ENCODE measurements at places on chromosomes 2 and 18.

DNA sequence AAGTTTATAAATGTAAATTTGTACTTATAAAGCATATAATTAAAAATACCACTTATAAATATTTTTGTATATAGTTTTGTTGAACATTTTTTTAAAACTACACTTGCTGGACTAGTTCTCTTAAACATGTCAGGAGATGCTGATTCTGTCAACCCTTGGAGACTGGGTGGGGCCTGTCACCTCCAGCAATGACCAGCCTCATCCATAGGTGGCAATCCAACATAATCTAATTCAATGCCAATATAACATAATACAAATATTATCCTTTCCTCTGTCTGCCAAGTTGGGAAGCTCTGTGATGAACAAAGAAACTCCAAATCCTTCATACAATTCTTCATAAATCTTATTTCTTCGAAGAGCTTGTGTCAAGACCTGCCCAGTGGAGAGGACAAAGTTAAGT lies 140.4 kb downstream of the RBMS1 start:
- no peak for DNase-seq

- DNase-seq: no peak
Observed at GRCh38 chr2:74429487-74430451, 8.2 kb downstream of the WDR54 start.

DNA sequence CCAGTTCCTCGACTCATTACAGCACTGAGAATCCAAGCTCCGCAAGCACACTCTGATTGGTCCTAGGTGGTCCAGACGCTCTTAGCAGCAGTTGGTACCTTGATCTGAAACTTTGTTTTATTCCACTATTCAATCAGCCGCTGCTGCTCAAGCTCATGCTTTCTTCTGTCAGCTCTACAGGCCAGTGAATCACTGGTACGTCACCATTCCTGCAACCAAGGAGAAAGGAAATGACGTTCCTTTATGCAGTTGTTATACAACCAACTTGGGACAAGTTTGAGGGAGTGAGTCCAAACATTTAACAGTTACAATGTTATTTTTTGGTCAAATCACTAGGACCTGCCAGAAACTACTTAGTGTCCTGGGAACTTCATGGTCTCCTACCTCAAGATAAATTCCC lies 398.8 kb upstream of the TMEFF2 start:
- no peak for DNase-seq

DNA sequence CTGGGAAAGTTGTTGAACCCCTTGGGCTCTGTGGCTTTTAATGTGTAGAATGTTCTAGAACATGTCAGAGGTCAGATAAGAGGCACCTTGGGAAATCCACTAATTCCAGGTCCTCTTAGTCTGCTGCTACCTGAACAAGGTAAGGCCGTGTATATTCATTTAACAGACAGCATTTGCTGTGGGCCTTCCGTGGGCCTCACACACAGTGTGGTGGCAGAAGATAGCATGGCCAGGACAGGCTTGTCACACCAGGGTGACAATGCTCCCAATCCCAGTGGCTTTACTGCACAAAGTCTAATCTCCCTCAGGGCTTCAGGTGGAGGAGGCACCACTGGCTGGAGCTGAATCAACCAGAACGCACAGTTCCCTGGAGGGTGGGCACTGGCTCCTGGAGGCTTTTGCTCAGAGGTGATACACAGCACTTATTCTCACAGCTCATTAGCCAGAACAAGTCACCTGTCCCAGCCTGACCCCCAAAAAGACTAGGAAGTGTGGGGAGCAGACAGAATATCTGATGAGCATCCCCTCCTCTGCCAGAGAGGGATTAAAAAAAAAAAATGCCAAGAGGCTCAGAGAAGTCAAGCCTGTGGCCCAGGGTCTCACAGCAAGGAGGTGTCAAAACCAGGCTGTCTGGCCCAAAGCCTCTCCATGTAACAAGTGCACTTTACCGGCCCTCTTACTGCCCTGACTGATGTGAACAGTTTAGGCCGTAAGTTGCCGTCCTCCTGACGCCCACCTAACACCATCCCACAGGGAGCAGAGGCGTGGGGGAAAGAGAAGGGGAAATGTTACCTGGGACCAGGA lies 216.9 kb upstream of the RAB6C start:
- DNase-seq: no peak

DNA sequence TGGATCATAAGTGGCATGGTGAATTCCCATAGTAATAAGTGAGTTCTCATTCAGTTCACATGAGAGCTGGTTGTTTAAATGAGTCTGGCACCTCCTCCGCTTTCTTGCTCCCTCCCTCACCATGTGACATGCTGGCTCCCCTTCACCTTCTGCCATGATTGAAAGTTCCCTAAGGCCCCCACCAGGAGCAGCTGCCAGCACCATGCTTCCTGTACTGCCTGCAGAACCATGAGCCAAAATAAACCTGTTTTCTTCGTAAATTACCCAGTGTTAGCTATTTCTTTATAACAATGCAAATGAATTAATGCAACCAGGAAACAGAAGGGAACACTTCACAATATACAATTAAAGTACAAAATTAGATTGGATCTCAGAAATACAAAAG lies 257.0 kb downstream of the MREG start:
- no peak for DNase-seq

DNA sequence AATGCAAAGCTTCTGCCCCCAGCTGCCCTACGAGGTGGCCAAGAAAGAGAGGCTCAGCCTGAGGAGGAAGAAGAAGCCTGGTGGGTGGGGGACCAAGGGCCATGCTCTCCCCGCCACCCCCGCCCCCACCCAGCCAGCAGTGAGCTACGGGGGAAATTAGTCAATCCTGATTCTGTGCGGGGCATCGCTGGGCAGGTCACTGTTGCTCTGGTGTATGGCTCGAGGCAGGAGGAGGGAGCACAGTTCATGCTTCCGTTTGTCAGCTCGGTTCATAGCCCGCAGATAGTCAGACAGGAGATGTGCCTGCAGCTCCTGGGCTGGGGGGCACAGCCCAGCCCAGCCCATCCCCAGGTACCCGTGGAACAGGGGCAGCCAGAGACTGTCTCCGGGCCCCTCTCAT lies 17.1 kb downstream of the RAMP1 start:
- no peak for DNase-seq

- no peak for DNase-seq
Observed at GRCh38 chr2:238159071-238159539, 335 bp downstream of the ERFE start.

GRCh38 chr2:205800773-205801172 lies 118.5 kb downstream of the NRP2 start:
- DNase-seq: no peak

DNA sequence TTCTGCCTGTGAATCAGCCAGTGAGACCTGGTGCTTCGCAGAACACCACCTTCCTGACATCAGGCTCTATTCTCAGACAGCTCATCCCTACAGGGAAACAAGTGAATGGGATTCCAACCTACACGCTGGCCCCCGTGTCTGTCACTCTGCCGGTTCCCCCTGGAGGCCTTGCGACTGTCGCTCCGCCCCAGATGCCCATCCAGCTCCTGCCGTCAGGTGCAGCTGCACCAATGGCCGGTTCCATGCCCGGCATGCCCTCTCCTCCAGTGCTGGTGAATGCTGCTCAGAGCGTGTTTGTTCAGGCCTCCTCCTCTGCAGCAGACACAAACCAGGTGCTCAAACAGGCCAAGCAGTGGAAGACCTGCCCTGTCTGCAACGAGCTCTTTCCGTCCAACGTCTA lies 28.1 kb downstream of the ADNP2 start:
- DNase-seq: no peak

- DNase-seq: no peak
Observed at GRCh38 chr2:113005030-113005509, at the start of gene IL36A. Gene IL36A (plus strand): TSS chr2:113005459. CDS start chr2:113005872, 413 bp downstream.

DNA sequence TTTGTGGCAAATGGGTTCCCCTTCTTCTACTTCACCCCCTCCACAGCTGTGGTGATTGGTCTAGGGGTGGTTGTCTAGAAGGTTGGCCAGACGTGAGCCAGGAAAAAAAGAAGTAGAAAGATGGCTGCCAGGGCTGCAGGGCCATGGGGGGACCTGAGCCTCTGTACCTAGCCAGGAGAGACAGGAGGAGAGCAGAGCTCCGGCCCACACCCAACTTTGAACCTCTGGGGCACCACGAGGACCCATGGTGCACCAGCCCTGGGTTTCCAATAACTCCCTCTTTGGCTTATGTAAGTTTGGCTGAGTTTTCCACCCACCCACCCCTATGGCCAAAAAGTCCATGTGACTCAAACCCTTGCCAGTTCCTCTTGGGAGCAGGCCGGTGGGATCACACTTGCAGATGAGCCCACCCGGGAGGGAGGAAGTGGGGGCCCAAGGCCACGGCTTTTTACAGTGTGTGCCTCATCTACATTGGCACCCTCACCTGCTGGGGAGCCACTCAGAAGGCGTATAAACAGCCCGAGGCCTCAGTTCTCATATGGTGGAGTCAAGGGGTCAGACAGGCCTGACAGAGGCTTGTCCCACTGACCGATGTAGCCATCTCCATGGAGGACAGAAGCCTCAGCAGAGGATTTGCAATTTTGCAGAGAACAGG lies 293.1 kb upstream of the HDAC4 start:
- no peak for DNase-seq

DNA sequence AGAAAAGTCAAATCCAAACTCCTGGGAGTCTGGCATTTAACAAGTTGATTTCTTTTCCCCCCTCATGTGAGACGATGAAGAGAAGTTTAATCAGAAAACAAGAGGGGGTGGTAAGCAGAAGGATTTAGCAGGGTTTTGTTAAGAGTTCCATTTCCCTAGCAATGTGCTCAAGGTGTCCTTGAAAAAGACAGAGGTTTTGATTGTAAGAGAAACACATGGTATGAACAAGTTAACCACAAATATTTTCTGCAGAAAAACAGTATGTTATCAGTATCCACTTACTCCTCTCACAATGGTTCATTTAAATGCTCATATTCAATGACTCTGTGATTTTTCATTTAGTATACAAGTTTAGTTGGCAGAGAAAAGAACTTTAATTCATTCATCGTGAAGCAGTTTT lies 26.8 kb downstream of the LAMA1 start:
- no peak for DNase-seq

GRCh38 chr2:152743002-152743401 lies 24.6 kb downstream of the ARL6IP6 start:
- no peak for DNase-seq

DNA sequence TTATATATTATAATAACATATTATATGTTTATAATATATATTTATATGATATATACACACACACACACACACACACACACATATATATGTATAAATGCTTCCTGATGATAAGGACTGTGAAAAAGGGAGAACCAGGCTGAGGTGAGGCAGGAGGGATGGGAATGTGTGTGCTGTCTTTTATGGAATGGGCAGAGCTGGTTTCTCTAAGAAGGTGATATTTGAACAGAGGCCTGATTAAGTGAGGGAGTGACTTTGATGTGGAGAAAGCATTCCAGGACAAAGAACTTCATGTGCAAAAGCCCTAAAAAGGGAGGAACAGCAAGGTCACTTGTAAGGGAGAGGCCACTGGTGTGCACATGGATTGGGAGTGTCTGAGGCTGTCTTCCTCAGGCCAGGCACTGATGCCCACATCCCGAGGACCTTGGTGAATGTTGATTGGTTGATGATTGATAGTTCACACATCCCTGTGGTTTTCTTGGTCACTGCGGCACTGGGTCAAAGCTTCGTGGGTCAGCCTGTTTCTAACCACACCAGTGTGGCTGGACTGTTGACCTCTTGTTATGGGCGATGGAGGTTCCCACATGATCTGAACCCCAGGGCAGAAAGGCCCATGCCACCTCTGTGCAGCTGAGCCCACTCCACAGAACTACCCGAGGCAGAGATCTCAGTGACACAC lies 196.9 kb downstream of the MYCN start:
- DNase-seq: no peak

DNA sequence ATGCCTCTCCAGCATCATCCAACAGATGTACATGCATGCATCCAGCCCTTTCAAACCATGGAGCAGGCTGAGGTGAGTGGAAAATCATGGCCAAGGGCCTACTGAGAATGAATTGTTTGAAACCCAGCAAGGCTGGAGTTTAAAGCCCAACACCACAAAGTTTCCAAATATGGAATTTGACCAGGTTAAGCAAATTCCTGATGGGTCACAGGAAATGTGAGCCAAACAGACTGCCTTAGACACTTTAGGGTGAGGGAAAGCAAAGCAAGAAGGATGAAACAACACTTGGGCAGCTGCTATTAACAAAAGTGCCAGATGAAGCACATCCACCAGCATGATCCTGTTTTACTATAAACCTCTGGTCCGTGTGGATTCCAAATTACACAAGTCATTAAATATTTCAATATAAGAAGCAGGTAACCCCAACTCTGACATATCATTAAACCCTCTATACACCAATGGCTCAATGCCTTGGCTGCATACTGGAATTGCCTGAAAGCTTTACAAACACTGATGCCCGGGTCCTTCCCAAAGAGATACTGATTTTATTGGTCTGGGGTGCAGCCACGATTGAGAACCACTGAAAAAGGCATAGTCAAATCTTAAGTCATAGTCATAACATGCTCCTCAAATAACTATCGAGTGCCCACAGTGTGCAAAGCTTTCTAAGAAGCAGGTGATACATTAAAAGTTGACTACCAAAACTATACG lies 9.1 kb downstream of the KLF7 start:
- no peak for DNase-seq

- no peak for DNase-seq
Observed at GRCh38 chr2:230952226-230952956, 27.3 kb upstream of the GPR55 start.

- no peak for DNase-seq
Observed at GRCh38 chr2:183264890-183265535, 140.8 kb downstream of the NUP35 start.

GRCh38 chr2:157480182-157480961 lies 36.5 kb upstream of the CYTIP start:
- no peak for DNase-seq

DNA sequence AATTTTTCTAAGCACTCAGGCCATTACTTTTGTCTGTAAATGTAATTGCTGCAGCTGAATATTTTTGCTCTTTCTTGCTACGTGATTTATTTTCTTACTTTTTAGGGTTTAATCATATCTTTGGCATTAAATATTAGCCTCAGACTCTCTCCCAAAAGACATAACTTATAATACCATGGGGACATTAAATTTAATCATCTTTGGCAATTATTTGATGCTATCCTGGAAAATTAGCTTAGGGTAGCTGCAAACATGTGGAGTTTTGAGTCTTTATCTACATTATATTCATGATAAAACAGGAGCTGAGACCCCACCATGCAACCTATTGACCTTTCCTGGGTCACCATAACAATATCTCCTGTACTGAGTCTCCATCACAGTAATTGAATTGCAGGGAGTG lies 59.1 kb upstream of the EDAR start:
- no peak for DNase-seq

- DNase-seq: no peak
Observed at GRCh38 chr2:117199511-117199910, 615.0 kb upstream of the DDX18 start.

Measured in stimulated activated CD4-positive, alpha-beta T cell treated with anti-CD3 and anti-CD28 coated beads, Interleukin-15, amount 100 ng/mL, for 1 hour (primary cell).